ENCODE measurements at places on chromosomes 3 and 15.
A peak's percentile ranks its signal among the peaks of the same experiment; 100 is the strongest.

GRCh38 chr15:88482263-88482662 lies 14.8 kb downstream of the MRPS11 start:
- DNase-seq = no peak

DNA sequence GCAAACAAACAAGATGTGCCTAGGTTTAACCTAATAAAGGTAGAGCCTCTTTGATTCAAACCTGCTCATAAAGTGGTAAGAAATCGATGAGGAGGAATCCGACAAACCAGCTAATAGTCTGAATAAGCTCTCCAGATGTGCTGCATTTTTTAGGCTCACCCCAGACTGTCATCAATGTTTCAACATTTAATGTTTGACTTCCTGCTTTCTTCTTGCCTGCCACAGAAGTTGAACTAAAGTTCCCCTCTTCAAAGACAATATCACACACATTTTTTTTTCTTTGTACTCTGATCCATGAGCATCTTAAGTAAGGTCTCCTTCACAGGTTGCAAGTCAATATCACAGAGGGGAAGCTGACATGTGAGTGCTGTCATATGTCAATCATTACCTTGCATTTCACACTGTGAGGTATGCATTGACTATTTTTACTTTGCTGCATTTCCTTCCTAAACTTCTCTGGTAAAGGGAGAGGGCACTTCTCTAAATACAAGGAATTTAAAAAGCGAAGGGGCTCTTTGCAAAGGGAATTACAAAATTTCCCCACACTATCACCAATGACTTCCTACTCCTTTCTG lies 172.3 kb upstream of the MCTP2 start:
- DNase-seq = no peak

GRCh38 chr3:15313461-15313860 lies 18.9 kb downstream of the SH3BP5 start:
- no peak for DNase-seq

GRCh38 chr15:81411051-81411450 lies 37.0 kb upstream of the TMC3 start:
- no peak for DNase-seq

DNA sequence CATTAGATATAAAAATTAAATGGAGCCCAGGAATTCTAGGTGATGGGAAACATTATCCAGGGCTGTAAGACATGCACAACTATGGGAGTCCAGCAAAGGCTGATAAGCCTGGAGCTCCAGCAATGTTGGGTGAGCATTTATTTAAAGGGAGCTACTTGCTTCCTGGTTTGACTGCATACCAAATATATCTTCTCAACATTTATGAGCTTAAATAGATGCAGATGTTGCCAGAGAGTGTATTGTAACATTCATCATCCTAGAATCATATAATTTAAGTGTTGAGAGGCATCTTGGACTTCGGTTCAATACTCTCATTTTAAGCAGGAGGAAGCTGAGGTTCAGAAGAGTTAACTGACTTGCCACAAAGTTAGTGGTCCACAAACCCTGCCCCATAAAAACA lies 12.2 kb upstream of the POLR2M start:
- DNase-seq = no peak

DNA sequence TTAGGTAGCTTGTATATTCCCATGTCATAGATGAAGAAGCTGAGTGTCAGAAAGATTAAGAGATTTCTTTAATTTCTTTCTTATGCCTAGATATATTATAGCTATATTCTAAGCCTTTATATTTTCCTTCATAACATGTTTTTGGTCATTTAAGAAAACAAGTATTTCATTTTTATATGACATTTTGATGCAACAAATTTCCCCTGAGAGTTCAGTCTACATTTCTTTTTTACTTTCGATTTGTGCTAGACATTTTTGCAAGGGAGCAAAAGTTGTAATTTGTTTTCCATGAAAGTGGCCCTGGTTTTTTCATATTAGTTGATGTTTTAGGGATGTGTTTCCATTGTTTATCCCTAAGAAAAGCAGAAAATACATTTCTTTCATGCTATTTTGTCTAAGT lies 344.9 kb downstream of the NLGN1 start:
- DNase-seq = no peak

- no peak for DNase-seq
Observed at GRCh38 chr3:152488449-152488848, 219.7 kb downstream of the MBNL1 start.

DNA sequence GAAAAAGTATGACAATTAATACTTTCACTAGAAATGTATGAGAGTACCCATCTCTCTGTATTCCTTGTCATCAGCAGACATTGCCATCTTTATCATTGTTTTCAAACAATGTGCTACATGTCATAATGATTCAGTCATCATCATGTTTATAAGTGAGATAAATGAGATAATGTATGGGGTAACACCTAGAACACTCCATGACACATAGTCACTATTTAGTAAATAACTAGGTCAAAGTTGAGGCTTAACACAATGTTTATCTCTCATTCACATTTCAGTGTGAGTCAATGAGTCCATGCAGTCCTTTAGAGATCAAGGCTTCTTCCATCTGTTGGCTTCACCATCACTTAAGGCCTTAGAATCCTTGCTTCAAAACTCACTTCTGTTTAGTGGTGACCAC lies 70.0 kb downstream of the NLGN1 start:
- no peak for DNase-seq

DNA sequence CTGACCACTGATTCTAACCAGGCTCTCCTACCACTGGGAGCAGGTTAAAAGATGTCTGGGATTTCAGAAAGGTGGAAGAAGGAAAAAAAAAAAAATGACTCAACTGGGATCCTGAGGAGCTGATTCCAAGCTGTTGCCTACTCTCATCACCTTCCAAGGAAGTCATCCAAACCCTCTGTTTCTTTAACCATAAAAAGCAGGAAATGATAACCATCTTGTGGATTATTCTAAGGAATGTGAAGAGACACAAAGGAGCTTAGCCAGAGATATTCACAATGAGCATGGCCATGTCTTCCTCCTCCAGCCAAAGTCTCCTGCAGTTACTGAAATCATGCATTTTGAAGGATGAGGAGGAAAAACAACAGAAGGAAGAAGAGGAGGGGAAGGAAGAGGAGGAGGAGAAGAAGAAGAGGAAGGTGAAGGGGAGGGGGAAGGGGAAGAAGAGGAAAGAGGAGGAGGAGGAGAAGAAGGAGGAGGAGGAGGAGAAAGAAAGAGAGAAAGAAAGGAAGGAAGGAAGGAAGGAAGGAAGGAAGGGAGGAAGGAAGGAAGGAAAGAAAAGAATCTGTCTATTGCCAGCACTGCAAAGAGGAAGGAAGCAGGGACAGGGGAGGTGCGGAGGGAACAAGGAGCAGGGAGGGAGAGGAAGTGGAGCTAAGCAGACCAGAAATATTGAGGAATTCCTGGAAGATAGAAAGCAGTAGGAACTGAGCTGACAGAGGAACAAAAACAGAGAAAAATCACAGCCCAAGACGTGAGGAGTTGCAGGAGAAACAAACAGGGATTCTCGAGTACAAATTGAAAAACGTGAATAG lies 229.2 kb downstream of the UACA start:
- no peak for DNase-seq

DNA sequence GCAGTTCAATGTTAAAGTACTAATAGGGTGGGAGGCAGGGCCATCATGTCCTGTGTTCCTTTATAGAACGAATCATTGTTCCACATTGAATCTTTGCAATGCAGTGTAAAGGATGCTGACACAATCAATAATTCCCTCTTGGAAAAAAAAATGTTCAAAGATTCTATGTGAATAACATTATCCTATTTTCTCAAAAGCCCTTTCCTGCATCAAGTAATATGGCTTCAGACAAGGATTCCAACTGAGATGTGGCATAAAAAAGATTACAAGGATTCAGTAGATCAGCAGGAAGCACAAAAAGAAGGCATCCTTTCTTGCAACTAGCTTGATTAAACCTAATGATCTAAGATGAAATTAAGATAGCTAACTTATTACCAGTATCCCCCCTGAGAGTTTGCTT lies 454.0 kb upstream of the CADM2 start:
- DNase-seq = no peak

DNA sequence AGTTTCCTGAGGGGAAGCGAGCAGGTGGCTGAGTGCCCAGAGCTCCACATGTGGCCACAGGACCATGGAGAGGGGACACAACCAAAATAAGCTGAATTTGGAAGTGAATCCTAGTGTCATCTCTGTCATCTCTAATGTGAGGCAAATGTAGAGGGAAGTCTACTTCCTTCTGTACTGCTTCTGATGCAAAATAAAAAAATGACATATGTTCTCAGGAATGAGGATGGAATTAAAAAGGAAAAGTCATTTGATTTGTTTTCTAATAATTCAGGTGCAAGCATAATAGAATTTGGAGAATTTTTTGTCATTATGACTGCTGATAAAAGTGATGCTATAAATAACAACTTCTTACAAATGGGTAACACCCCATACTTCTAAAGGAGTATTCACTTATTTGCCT lies 59.5 kb upstream of the POU1F1 start:
- DNase-seq = no peak

- DNase-seq = no peak
Observed at GRCh38 chr3:11288786-11289637, 16.8 kb downstream of the ATG7 start.

DNA sequence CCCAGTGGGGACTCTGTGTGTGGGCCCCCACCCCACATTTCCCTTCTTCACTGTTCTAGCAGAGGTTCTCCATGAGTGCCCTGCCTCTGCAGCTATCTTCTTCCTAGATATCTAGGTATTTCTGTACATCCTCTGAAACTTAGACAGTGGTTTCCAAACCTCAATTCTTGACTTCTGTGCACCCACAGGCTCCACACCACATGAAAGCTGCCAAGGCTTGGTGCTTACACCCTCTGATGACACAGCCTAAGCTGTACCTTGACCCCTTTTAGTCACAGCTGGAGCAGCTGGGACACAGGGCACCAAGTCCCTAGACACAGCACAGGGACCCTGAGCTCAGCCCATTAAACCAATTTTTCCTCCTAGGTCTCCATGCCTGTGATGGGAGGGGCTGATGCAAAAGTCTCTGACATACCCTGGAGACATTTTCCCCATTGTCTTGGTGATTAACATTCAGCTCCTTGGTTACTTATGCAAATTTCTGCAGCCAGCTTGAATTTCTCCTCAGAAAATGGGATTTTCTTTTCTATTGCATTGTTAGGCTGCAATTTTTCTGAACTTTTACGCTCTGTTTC lies 304.5 kb downstream of the OTOL1 start:
- no peak for DNase-seq

DNA sequence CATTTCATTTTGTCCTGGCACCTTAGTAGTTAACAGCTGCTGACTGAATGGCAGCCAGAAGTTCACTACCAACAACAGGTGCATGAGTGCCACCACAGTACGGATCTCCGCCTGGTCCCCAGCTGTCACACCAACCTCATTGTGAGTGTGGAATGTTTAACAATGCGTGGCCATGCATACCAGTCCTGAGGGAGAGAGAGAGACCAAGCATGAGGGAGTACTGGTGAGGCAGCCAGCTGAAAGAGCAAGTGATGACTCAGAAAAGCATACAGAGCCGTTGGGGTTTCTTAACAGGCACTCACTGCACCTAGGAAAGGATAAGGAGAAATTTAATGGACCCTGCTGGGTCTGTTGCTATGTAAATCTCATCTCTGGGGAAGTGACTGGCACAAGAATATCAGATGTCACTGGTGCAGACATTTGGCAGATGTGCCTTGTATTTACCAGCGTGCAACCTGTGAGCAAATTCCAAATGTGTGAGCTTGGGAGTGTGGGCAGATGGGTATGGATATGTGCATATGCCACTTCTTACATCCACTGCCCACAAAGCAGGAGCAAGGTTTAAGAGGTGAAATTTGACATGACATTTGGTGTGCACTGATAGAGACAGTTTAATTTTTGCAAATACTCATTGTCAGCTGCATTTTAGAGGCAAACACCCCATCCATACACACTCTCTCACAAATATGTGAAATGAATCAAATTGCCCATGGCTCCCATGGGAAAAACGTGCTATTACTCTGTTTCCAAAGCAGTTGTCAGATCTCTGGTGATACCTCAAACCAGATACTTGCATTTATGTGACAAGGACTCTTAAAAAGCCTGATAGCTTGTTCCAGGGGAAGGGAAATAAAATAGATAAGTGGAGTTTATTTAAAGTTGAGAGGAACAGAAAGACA lies 245.2 kb upstream of the ARPP21 start:
- DNase-seq = no peak

DNA sequence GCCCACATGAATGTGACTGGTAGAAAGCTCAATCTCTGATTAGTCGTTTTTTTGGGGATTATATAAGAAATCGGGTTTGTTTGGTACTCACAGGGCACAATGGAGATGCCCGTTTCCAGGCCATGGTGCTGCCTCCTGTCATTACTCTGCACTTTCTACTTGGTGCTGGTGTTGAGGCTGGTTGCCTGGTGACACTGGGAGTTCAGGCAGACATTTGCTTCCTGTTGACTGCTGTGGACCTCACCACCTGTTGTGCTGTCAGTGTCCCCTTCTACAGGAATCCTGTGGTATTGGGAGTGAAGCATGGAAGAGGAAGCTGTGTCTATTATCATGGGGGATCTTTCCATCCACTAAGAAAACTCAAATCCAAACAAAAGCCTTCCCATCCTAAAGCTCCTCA lies 227.2 kb upstream of the TBL1XR1 start:
- DNase-seq = no peak

GRCh38 chr3:185552358-185552877 lies at the start of gene LIPH:
TSS of gene LIPH (minus strand) at chr3:185552588. CDS start at chr3:185552471, 117 bp downstream.
- peak; percentile 55 for DNase-seq

DNA sequence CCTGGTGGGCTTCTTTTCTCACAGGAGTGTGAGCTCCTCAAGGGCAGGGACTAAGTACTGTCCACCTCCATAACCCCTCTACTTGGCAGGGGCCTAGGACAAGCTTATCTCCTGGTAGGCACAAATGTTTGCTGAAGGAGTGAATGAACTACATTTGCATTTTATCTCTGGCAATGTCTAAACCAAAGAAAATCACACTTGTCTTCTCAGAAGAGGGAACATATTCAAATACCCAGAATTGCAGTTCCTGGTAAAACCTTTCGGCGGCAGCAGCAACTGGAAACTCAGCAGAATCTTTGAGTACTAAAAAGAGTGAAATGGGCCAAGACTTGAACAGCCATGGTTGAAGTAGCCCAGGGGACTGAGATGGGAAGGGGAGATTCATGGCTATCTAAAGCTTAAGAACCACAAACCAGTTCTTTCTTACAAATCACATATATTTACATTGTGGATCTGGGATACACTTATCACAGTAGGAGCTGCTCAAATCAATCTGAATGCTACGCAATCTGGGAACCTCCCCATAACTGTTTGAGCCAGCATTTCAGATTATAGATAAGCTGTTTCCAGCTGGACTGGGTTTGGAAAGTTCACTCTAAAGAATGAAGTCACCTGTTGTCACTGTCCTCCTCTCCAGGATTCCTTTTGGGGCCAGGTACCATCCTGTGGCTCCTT lies 18.7 kb upstream of the PTPN9 start:
- DNase-seq = peak; percentile 35

GRCh38 chr3:183264268-183264667 lies 11.2 kb downstream of the B3GNT5 start:
- no peak for DNase-seq

DNA sequence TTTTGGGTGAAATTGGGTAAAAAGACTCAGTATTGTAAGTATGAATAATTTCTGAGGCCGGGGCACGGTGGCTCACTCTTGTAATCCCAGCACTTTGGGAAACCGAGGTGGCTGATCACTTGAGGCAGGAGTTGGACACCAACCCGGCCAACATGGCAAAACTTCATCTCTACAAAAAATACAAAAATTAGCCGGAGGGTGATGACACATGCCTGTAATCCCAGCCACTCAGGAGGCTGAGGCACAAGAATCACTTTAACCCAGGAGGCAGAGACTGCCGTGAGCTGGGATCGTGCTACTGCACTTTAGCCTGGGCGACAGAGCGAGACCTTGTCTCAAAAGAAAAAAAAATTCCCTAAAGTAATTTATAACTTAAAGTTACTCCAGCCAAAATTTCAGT lies 162.2 kb downstream of the APBA2 start:
- no peak for DNase-seq

GRCh38 chr15:76964157-76964556 lies 30.8 kb upstream of the PSTPIP1 start:
- DNase-seq = no peak
